ENCODE measurements at places on chromosomes 3 and 15. TPM values are rescaled to one million over a fixed set of nuclear protein-coding genes. Genes with fewer than 3 reads are reported as not detected.

- peak; percentile 30 for DNase-seq
Observed at GRCh38 chr3:12436514-12437220, 47.6 kb upstream of the TSEN2 start.

GRCh38 chr3:79086514-79086913, 681.3 kb downstream of the ROBO1 start:
- peak; percentile 74 for DNase-seq

DNA sequence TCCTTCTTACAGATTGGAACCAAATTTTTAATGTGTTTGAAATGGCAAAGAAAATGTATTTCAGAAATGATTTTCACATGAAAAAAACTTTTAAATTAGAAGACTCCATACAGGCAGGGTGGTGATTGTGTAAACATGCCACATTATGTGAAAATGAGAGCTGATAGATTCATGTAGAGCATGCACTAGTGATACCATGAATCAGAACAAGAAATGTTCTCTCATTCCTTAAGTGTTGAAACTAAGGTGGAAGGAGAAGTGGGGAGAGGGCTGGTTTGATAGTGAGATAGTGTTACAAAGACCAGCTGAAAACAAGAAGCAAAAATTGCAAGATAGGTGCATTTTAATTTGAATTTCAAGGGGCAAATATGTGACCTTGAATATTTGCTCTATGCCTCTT, 100.3 kb downstream of the CCNL1 start:
- no peak for DNase-seq

DNA sequence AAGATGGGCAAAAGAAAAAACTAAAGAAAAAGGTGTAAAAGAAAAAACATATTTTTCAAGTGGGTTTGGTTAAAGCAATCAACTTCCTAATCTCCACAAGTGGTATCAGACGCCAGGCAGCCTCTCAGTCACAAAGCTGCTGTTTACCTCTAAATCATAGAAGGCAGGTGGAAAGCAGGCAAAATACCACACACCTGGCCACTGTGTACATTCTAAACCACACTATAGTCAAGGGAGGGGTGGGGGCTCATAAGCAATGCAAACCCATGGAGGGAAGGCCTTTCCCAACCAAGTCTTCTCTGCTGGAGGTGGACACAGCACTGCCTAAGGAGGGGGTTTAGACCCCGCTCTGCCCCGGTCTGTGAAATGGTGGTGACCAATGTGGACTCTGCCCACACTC, 50.4 kb downstream of the MCF2L2 start:
- no peak for DNase-seq

GRCh38 chr15:32833379-32833821, 115.6 kb downstream of the GREM1 start:
- no peak for DNase-seq

GRCh38 chr3:78988324-78988723, 779.5 kb downstream of the ROBO1 start:
- DNase-seq: peak; percentile 28

DNA sequence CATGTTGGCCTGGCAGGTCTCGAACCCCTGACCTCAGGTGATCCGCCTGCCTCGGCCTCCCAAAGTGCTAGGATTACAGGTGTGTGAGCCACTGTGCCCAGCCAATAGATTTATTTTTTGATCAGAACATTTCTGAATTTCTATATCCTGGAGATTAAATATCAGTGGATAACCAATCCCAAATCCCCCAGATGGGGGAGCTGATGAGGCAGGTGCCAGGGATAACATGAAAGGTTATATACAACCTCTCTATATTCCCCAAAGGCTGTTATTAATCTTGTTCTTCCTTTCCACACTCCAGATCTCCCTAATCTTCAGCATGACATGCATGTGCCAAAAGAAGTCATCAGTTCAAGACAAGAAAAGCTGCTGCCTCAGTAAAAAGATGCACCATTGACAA, 112.3 kb downstream of the WDR76 start:
- no peak for DNase-seq

ACSBG1 gene
- total RNA-seq: 0.08 TPM

ABHD2 gene
- 51.1 TPM for total RNA-seq

SMAD6 gene
- total RNA-seq: 26.4 TPM

NCEH1 gene
- 10.4 TPM for total RNA-seq
